ENCODE measurements at places on chromosomes 7 and 10. TPM values are rescaled to one million over a fixed set of nuclear protein-coding genes. Genes with fewer than 3 reads are reported as not detected.

PYROXD2 gene
- total RNA-seq, result 11.4 TPM

DYDC2 gene
- total RNA-seq, result not detected

- DNase-seq, result no peak
Measured at GRCh38 chr7:79502151-79502550, 48.7 kb upstream of the MAGI2 start.

GRCh38 chr7:7564323-7564780 is 2.3 kb upstream of the MIOS start:
- DNase-seq, result peak; percentile 82

DNA sequence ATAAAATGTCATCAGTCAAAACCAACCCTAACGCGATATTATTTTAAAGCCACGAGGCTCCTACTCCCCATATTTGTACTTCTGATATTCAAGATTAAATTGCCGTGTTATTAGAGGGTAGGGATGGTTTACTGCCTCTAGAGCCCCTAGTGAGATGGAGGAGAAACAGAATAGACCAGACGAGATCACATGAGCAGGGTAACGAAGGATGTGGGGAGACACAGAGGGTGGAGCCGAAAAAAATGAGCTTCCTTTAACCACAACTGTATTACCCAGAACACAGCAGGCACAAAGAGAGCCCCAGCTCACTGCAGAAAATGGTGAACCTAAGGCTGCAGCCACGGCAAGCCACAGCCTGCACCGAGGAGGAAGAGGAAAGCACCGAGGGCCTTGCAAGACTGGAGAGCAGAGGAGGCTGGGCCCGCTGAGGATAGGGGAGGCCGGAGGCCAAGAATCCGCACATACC is 14.3 kb downstream of the ZC3HAV1 start:
- no peak for DNase-seq

DNA sequence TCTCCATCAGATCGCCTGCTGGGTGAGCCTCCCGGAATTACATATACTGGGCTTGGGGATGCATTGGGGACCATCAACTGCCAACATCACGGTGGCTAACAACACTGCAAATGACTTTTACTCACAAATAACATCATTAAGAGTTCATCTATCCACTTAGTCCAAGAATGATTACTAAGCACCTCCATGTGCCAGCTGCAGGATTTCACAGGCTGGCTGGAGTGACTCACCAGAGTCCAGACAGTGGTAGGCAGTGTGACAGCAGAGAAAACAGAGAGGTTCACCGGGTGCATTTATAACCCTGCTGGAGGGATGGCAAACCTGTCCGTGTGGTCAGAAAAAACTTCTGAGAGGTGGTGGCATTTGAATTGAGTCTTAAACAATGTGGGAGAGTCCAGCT is 3.2 kb upstream of the IGFBP3 start:
- DNase-seq, result peak; percentile 92

- DNase-seq, result peak; percentile 90
Measured at GRCh38 chr10:125123476-125124114, 36.8 kb downstream of the CTBP2 start.

GRCh38 chr10:63976538-63976937 is 455.3 kb downstream of the REEP3 start:
- DNase-seq, result peak; percentile 19

GRCh38 chr10:86520871-86521677 is 518 bp downstream of the WAPL start:
- DNase-seq, result peak; percentile 57

DNA sequence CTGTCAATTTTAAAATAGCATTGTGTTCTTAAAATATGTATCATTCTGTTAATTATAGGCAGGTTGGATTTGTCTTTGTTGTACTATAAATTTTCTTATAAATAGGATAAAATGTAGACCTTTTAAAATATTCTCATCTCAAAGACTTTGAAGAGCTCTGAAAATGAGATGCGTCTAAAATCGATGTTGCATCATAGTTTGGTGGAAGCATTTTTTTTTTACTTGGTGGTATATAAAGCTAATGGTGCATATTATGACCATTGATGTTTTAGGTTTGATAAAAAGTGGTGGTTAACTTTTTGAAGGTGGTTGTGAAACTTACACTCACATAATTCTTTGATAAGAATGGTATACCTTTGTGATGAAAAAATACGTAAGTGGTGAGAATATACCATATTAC is 69.1 kb downstream of the ZNRF2 start:
- no peak for DNase-seq

GRCh38 chr7:1024331-1024841 is 20.0 kb upstream of the GPR146 start:
- no peak for DNase-seq

- peak; percentile 5 for DNase-seq
Measured at GRCh38 chr10:78578929-78579328, 489.8 kb upstream of the ZMIZ1 start.

GRCh38 chr10:106864031-106864430 is 300.5 kb downstream of the SORCS1 start:
- no peak for DNase-seq

DNA sequence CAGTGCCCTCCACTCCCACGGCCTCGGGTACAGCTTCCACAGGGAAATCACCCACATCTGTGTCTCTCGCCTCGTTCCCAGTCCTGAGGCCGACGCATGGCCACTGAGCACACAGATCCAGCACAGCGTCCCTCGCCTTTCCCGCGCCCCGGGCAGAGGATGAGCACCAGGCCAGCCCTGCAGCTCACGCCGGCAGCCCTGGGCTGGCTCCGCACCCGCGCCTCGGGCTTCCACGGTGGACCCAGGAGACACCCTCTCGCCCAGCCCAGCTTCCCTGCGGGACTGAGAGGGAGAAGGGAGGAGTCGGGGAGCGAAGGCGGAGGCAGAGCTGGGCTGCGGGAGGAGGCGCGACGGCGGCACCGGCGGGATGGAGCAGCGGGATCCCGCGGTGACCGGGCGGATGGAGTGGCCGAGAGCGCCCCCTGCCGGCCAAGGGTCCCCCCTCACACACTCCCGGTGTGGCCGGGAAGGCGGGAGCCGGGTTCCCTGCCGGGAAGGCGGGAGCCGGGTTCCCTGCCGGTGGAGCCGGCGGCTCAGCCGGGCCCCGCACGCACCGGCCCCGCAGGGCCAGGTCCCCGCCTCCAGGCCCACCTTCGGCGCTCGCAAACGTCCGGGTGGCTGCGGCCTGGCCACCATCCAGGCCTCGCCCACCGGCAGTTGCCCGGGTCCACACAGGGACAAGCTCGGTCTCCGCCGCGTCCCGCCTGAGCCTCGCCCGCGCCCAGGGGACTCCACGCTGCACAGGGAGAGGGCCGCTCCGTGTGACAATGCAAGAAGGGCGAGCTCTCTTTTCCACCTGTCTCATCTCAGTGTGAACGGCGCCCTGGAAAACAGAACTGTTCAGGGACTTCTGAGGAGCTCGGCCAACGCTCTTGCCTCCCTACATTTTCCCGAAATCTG is 110.3 kb upstream of the LANCL2 start:
- DNase-seq, result peak; percentile 78

- DNase-seq, result no peak
Measured at GRCh38 chr7:135712796-135713195, 15.2 kb downstream of the SLC13A4 start.

DNA sequence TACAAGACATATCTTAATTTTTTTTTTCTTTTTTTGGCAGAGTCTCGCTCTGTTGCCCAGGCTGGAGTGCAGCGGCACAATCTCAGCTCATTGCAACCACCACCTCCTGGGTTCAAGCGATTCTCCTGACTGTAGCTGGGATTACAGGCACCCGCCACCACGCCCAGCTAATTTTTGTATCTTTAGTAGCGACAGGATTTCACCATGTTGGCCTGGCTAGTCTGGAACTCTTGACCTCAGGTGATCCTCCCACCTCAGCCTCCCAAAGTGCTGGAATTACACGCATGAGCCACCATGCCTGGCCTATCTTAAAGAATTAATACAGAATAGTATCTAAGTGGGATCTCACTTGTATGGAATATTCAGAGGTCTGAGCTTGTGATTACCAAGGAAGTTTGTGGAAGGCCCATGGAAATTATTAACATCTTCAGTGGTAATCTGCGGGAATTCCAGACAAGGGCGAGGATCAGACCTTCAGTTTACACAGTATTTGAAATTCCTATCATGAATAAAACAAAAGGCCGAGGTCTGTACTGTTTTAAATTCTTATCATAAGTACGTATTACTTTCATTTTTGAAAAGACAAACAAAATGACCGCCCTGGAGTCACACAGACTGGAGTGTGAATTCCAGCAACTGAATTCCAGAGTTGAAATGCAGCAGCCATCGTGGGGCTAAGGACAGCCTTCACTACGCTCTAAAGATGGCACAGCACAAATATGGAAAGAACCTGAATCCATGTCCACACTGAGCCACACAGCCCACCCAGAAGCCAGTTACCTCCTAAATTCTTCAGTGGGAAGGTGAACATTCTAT is 16.7 kb downstream of the GPRIN2 start:
- DNase-seq, result no peak

DNA sequence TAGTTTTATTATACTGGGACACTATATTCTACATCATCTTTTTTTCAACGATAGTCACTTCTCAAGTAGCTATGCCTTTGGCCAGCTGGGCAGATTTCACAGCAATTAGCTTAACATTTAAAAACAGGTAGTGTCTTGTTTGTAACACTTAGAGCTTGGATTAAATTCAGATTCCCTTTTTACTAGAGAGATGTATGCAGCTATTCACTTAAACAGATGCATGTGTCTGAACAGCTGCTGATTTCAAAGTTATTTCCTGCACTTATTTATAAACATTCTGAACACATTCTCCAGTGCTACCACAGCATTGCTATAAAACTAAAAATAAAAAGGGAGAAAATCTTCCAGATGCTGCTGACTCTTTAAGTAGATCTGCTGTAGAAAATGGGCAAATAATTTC is 637.2 kb downstream of the POM121L12 start:
- peak; percentile 25 for DNase-seq

DNA sequence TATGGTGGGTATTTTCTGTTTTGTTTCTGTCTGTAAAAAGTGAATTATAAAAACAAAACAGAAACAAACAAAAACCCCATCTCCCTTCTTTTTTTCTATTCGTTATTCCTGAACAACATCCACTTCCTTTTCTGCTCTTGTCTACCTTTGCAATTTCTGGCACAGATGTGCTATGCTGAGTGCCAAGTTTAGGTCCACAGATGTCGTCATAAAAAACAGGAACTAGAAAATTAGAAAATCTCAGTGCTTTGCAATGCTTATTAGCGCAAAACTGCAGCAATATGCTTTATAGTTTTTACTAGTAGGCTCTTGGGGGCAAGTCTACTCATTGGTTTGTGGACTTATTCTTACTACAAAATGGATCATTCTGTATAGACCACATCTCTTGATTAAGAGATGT is 94.2 kb upstream of the PRKCQ start:
- no peak for DNase-seq
